DMS53 (cell line): ENCODE measurements at places on chromosomes 16 and 17.

GRCh38 chr17:35056013-35056412, 7.5 kb downstream of the RFFL start:
- no peak for DNase-seq

GRCh38 chr16:73298562-73298961, 250.6 kb upstream of the ZFHX3 start:
- DNase-seq: no peak

- no peak for DNase-seq
These were observed 9.5 kb downstream of the IRF8 start for GRCh38 chr16:85908444-85908843.

GRCh38 chr17:3917391-3917931, 1.2 kb upstream of the P2RX1 start:
- no peak for DNase-seq
